Activated CD8-positive, alpha-beta memory T cell treated with anti-CD3 and anti-CD28 coated beads for 1 hour (primary cell): ENCODE measurements at places on chromosomes 5 and 9.

DNA sequence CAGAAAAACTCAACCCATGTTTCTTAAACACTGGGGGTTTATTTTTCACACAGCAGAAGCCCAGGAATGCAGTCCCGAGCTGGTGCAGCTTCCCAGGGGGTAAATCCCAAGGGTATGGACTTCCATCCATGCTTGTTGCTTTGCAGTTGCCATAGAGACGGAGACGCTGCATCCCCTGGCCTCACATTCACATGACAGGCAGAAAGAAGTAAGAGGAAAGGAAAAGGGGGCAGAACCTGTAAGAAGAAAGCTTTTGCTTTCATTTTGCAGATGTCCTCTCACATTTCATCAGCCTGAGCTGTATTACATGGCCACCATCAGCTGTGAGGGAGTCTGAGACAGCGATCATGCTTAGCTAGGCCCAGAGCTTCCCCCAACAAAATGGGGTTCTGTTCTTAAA, 321.0 kb downstream of the AGTPBP1 start:
- no peak for DNase-seq

DNA sequence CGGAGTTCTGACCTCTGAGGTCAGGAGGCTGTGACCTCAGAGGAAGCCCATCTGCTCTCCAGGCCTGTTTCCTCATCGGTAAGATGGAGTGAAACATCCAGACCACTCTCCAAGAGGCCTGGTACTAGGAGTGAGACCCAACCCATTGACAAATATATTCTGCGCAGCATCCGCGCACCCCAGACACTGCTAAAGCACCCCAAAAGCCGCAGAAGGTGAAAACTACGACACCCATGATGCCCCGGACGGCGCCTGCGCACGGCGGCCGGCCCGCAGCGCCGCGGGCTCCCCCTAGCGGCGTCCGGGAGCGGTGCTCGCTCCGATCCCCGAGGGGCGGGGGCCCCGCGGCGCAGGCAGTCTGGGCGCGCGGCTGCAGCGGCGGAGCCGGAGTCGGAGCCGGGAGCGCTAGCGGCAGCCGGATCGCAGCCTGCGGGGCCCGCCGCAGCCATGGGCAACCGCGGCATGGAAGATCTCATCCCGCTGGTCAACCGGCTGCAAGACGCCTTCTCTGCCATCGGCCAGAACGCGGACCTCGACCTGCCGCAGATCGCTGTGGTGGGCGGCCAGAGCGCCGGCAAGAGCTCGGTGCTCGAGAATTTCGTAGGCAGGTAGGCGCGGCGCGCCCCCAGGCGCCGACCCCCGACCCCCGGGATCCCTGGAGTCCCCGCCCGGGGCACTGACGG, at the start of gene DNM1:
Gene DNM1, plus strand, starts transcription at position 356 of the 683 bp plus-strand sequence. Its CDS starts 92 bp downstream, at position 448.
- no peak for DNase-seq

DNA sequence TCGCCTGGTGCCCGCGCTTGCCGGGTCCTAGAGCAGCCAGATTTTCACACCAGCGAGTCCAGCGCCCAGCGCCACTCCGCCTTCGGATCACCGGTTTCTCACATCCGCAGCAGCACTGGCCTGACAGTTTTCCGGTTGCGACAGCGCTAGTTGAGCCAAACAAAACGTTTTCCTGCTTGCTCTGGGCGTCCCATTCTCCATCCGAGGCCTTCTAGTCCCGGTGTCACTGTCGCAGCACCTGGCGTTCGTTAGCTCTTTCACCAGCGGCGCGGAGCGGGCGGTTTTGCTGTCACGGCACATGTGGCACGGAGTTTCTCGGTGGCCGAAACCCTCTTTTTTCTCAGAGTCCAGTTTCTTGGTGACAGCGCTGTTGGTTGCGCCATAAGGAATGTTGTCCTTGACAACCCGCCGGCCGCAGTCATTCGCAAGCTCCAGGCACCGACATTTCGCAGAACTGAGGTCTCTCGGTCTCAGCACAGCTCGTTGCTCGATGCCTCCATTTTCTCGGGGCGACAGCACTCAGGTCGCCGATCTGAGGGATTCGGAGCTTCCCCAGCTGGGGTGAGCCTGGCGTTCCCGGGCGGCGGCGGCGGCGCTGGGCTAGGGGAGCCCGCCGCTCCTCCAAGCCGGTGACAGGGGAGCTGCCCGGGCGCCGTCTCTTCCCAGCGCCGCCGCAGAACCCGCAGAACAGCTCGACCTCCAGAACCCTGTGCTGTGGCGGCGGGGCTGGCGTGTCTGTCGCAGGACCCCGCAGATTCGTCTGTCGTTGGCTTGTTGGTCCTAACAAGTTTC, 47.8 kb downstream of the ANXA2R start:
- peak; percentile 51 for DNase-seq

DNA sequence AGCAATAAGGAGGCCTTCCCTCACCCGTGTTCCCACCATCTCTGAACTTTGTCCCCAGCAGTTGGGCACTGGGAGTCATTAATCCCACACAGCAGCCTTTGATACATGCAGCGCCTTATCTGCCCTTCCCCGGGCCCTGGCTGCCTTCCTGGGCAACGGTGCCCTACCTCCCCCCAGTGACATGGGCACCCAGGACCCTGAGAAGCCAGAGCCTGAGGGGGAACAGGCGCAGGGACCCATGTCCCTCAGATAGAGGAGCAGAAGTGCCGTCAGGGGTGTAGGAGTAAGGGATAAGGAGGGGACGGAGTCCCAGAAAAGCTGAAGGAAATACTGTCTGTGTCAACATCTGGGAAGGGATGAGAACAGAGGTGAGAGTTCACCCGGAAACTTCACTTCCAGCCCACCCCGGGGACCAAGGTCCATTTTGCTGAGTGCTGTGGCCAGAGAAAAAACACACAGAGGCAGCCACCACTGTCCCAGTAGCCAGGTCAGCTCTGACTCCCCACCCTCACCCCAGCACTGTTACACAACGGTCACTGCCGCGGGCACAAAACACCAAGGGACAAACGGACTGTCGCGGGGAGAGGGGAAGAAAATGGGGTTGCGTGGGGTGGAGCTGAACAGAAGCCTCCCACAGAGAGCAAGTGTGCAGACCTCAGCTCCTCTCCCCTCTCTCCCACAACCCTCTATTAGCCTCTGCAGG, 3.8 kb downstream of the PCDH1 start:
- DNase-seq = no peak

DNA sequence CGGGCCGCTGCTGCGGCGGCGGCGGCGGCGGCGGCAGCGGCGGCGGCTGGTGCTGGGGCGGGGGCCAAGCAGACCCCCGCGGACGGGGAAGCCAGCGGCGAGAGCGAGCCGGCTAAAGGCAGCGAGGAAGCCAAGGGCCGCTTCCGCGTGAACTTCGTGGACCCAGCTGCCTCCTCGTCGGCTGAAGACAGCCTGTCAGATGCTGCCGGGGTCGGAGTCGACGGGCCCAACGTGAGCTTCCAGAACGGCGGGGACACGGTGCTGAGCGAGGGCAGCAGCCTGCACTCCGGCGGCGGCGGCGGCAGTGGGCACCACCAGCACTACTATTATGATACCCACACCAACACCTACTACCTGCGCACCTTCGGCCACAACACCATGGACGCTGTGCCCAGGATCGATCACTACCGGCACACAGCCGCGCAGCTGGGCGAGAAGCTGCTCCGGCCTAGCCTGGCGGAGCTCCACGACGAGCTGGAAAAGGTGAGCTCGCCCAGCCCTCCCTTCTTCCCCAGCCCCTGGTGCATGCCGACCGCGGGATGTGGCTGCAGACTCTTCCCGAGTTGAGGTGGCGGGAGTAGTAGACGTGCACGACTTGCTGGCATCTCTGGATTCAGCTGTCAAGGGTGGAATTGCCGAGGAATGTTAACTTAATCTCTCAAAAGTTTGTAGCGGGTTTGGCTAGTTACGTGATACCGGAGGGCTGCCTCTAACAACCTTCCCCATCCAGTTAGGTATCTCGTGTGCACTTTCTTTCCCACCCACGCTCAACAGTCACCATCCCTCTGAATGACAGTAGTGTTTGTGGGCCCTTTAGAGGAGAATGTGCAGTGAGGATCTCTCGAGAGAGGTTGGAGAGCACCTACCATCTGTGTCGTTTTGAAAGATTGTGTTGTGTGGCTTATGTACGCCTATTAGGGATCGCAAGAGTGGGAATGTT, 932 bp downstream of the SLC12A2 start:
- peak; percentile 21 for DNase-seq

GRCh38 chr9:88684046-88684445, 149.1 kb downstream of the NXNL2 start:
- DNase-seq = no peak

DNA sequence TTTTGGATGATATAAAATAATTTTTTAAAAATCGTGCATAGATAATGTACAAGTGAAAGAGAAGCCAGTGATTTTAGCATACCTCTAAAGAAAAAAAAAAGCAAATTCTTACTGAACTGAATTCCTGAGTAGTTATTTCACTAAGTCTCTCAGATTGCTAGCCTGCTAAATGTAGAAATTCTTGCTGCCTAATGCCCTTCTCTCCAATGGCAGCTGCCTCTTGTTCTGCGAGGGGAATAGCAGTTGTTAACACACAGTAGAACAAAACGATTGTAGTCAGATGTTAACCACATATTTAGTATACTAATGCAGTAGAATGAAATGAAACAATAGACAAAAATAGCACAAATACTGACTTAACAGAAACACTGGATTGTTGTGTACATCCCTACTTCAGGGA, 26.8 kb downstream of the SMAD5 start:
- no peak for DNase-seq

DNA sequence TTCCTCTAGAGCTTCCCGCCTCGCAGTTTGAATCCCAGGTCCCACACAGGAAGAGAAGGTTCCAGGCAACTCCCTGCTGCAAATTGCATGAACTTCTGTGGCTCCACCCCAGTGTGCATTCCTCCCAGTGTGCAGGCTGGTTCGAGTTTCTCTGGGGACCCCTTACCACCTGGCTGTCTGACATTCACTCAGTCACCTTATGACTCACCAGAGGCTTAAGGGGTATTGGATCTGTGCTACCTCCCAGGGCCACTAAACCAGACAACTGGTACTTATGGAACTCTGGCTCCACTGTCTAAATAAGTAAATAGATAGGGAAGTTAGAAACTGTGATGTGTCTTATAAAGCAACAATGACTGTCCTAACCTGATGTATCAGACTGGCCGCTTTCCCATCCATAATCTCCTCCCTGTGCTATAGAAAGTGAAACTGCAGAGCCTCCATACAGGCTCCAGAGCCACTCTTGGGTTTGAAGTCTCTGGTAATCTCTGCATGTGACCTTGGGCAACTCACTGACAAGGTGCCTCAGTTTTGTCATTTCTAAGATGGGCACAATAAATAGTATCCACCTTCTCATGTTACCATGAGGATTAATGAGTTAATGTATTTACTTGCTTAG, 720.6 kb downstream of the SEMA5A start:
- DNase-seq = no peak
